ENCODE measurements at places on chromosomes 5 and 9. TPM values are rescaled to one million over a fixed set of nuclear protein-coding genes. Genes with fewer than 3 reads are reported as not detected.

Gene KYAT1
- total RNA-seq: 8.5 TPM

Gene LHX3
- total RNA-seq: not detected

Gene SLC25A48
- total RNA-seq: not detected

Gene FRRS1L
- under 0.01 TPM for total RNA-seq

Gene SPINK6
- total RNA-seq: not detected

Gene HTR1A
- total RNA-seq: not detected

All from thoracic aorta endothelial cell (primary cell).